ENCODE measurements at places on chromosomes 16 and 17.

- no peak for DNase-seq
These were observed 20.1 kb downstream of the KRT25 start for GRCh38 chr17:40735016-40735415.

- DNase-seq = no peak
These were observed 19.4 kb downstream of the IQCK start for GRCh38 chr16:19737306-19738038.

DNA sequence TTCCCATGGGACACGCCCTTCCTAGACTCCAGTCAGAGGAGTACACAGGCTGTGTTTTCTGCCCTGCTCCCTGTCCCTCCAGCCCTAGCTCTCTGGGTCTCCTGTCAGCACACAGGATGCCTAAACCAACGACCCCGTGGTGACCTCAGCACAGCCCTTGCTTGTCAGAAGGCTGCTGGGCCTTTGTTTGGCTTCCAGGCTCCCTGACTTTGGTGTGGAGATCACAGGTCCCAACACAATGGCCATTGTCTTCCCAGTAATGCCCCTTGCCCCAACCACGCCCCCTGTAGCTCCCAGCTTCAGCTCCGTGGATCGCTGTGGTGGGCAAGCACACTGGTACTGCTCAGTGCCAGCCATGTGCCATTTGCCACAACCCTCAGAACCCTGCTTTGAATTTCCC, 15.0 kb downstream of the HNF1B start:
- DNase-seq = no peak

GRCh38 chr17:13403982-13404946, 197.5 kb downstream of the HS3ST3A1 start:
- DNase-seq = no peak

DNA sequence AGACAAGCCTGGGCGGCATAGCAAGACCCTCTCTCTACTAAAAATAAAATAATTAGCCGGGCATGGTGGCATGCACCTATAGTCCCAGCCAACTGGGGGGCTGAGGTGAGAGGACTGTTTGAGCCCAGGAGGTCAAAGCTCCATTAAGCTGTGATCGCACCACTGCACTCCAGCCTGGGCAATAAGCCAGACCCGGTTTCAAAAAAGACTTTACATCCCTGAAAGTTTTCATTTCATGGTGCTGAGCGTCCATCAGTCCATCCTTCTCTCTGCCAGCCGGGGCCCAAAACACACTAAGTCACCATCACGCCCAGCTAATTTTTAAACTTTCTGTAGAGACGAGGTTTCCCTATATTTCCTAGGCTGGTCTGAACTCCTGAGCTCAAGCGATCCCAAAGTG, 10.6 kb downstream of the RAB40B start:
- no peak for DNase-seq

DNA sequence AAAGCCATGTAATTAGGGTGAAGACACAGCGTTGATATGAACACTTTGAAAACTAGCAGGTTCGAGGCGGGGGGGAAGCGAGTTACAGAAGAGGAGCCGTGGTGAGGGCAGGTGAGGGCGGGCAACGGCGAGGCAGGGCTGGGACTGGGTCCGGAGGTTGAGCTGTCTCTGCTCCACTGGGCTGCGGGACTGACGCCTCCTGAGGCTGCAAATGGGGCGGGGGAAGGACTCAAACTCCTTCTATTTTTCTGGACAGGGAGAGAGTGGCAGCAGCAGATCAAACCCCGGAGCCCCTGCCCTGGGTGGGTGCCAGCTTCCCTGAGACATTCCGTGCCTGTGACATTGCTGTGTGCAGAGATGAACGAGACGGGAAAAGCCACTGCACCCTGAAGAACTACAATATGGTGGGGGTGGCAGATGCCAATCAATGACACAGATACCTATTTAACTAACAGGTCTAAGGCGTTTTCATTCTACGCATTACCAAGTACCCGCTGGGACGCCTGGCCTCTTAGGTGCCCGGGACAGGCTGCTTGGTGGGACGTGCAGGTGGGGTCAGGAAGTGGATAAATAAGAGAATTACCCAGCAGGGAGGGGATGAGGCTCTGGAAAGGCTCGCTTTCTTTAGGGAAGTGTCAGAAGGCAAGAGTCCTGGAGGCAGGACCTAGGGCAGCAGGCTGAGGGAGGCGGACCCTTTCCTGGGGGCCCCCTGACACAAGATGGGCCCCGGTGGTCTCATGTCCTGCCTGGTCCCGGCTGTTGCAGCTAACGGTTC, 30.4 kb downstream of the RPH3AL start:
- DNase-seq = no peak

GRCh38 chr16:75475420-75475847, 10.9 kb upstream of the TMEM170A start:
- DNase-seq = no peak

DNA sequence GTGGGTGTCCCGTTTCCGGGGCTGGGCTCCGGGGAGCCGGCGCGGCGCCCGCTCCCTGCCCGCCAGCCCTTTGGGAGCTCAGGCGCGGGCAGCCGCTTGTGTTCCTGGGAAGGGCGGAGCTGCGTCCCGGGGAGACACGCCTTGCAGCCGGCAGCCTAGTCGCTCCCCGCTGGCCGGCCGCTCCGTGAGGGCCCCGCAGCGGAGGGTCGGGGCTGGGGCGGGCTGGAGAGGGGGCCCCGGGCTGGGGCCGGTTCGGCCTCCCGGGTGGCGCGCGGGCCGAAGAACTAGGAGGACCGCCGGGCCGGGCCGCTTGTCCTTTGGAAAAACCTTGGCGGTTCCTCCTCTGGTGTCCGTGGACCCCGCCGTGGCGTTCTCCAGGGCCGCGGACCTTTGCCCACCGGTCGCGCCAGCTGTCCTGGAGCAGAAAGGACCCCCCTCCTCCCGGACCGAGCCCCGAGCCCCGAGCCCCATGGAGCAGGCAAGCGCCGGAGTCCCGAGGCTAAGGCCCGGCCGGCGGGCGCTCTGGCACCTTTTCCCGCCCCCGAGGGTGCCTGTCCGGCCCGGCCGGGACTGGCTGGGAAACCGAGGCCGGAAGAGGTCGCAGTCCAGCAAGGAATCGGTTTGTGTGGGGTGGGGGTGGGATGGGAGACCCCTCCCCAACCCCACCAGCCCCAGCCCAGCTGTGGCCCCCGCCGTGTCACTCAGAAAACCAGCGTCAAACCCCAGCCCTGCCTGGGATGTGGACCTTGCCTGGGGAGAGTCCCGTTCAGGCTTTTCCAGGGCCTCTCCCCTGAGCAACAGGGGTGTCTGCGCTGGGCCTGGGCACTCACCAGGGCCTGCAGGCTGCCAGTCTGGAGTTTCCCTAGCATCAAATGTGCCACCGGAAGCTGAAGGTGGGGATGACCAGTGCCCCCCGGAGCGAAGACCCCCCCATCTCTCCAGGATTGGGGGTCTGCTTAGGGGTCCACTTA, 6.8 kb upstream of the TBC1D3B start:
- DNase-seq = no peak

- no peak for DNase-seq
These were observed 5.8 kb upstream of the DHRS13 start for GRCh38 chr17:28908640-28909167.

GRCh38 chr16:4317532-4318450, 1.9 kb downstream of the GLIS2 start:
- DNase-seq = no peak

DNA sequence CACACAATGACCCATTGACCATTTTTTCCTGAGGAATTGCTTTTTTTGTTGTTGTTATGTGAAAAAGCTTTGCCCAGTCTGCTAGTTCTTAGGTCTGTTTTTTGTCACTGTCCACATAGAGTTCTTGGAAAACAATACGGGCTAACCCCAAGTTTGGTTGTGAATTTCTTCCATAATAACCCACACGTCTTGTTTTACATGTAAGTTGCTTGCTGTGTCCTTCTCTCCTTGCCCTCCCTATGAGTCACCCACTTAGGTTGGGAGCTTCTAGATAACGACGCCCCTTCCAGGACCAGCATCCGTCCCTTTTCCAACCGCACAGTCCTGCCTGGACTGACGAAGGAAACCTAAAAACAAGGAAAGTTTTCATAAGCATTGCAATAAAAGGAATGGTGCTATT, 175.3 kb upstream of the HS3ST3A1 start:
- no peak for DNase-seq

- no peak for DNase-seq
These were observed 19.1 kb downstream of the SMYD4 start for GRCh38 chr17:1810450-1811103.

- no peak for DNase-seq
These were observed 7.5 kb upstream of the SMTNL2 start for GRCh38 chr17:4576729-4577322.

DNA sequence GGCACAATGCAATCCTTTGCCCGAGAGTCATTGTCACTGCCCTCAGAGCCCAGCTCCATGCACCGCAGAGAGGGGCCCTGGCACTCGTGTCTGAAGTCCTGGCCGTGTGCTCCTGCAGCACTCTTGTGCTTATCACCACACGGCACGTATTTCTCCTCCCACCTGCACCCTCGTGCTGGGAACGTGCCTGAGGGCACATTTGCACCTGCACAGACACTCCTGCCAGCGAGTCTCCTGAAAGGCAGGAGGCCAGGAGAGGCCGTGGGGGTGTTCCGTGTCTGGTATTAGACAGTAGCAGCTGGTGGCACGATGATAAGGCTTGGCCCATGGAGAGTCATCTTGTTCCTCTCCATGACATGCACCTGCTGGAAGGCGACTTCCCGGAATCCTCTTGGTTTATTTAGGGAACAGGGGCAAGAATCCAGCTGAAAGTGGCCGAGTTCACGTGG, 3.4 kb upstream of the ACSF3 start:
- no peak for DNase-seq

DNA sequence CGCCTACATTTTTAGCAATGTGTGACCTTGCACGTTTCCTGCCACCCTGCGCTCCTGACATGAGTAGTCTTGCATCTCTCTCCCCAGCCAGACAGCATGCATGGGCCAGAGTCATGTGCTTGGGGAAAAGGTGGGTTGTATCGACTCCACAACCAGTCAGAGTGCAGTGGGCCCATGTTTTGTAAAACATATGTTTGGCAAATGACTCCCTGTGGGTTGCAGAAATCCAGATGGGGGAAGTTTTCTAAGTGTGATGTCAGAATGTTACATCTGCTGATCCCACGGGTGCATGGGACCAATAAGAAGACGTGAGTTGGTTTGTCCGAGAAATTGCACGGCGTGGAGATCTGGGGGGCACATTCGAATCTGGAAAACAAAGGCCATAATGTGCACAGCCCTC, 147.1 kb downstream of the FOXL1 start:
- DNase-seq = peak; percentile 9

- no peak for DNase-seq
These were observed 32.6 kb upstream of the ZNF469 start for GRCh38 chr16:88349903-88350900.

DNA sequence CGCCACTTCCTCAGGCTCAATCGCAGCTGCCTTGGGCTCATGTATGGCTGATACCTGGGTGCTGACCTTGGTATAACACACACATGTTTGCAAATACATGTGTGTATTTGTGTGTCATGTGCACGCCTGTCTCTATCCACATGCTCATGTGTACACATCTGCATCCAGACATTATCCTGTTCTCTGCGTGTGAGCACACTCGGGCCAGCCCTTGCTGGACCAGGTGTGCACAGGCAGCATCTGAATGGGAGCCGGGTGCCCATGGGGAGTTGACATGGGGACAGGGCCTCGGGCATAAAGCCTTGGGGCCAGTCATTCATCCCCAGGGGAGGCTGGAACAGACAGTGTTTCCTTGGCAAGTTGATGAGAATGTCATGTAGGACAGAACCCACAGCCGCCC, 29.1 kb upstream of the CRHR1 start:
- no peak for DNase-seq

GRCh38 chr16:81337097-81337496, 22.3 kb downstream of the GAN start:
- DNase-seq = no peak

GRCh38 chr17:81335773-81336157, 40.7 kb upstream of the SLC38A10 start:
- no peak for DNase-seq

DNA sequence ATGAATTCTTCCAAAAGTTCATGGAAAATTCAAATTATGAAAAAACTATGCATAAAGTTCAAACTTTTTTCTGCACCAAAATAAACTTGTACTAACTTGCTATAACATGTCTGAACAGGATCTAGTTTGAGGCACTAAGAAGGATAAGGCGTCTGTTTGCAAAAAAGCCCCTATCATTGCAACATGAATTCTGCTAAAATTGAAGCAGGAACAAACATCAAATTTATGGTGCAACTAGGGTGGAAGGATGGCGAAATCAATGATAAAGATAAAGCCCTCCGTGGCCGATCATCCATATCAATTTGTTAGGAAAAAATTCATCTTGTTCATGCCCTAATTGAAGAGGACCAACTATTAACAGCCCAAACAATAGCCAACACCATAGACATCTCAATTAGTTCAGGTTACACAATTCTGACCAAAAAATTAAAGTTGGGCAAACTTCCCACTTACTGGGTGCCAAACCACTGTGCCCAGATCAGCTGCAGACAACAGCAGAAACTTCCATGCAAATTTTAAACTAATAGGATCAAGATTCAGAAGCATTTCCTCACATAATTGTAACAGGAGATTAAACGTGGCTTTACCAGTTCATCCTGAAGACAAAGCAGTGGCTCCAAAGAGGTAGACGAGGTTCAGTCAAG, 12.9 kb downstream of the IL21R start:
- no peak for DNase-seq

DNA sequence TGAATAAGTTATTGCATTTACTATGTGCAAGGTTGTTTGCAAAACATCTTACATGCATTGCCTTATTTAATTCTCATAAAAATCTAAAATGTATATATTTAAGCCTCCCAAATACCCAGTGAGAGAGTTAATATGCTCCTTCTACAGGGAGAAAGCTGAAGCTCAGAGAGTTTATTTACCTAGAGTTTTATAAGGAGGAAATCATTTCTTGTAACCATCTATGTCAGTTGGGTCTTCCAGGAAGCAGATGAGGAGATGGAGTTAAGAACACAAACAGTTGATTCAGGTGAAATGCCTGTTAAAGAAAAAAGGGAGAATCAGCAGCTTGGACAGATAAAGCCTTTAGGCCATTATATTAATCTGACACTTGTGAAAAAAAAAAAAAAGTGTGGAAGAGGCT, 62.6 kb upstream of the DHX40 start:
- no peak for DNase-seq

DNA sequence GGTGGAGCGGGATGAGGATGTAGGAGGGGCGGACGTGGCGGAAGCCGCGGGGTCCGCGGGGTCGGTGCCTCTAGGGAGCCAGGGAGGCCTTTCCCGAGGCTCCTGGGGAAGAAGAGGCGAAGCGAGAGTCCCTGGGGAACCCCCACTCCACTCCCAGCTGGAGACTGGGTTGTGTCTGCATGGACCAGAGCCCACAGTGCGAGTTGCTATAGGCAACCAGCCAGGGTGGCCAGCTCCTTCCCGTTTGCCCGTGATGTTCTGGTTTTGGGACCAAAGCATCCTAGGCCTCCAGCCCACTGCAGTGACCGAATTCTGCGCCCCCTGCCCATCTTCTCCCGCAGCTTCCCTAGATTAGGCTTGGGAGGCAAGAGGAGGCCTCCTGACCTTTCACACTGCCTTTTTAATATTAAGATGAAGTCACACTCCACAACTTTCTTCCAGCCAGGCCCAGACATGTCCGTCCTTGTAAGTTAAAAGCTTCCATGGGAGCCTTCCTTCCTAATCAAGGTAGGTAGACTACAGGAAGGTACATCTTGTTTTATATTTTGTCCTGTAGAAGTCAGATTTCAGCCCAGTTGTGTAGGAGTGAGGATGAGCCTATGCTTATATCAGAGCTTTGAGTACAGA, 469 bp downstream of the AMZ2 start:
- DNase-seq = no peak

GRCh38 chr17:9928601-9929333, 23.7 kb upstream of the RCVRN start:
- no peak for DNase-seq
